ENCODE measurements at places on chromosomes 6 and 20. TPM values are rescaled to one million over a fixed set of nuclear protein-coding genes. Genes with fewer than 3 reads are reported as not detected.

DNA sequence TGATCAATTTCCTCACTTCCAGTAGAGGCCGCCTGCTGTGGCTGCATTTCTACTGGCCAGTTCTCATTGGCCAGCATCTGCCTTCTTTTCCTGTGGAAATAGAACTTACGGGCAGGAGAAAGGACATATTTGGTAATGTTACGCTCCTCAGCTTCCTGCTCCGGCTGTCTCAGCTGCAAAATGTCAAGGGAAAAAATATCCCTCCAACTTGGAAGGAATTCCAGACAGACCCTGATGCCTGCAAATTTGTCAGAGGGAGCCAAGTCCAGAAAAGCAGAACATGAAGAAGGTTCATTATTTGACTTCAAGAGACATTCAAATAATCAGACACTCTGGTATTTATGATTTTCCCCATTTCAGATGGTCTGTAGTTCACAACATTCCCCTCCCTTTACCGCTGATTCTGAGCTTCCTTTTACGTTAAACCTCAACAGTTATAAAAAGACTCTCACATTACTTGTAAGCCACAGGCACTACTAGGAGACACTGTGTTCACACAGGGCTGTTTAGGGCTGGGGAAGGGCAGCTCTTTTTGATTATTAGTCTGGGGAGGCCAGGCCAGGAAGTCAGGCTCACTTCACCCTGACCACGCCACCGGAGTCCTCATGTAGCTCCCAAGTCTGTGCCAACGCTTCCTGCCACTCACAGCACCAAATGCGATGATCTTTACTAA is 179.6 kb upstream of the CCN2 start:
- no peak for DNase-seq

The PLN gene
- total RNA-seq, result not detected

DNA sequence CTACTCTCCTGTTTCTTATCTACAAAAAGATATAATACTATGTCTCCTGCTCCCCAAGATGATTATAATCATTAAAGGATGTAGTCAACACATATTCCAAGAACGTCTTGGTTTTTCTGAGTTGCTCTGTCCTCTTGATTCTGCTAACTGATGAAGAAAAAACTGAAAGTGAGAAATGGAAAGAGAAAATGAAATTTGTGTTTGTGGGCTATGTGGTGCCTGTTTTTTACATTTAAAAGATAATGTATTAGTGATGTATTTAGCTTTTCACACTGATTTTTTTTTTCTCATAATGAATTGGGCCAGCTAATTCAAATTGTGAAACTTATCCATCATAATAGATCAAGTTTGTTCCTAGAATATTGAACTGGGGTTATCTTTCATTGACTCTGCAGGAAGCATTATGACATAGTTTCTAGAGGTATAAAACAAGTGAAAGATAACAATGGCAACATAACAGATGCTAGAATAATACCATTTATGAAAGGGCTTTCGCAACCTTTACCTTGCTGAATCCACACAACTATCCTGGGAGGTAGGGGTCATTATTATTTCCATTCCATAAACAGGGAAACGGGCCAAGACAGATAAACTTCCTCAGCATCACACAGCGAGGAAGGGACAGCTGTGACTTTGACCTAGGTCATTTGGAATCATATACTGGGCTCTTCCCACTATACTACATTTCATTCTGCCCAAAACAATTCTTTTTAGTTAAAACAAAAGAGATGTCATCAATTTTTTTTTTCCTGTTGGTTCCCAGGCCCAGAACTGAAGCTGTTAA is 336.7 kb downstream of the GJA1 start:
- DNase-seq, result no peak

The KIFC1 gene
- 61.7 TPM for total RNA-seq

The TRERF1 gene
- 20.6 TPM for total RNA-seq

The MAS1 gene
- total RNA-seq, result 0.03 TPM

- DNase-seq, result peak; percentile 52
These were observed 71.3 kb upstream of the EYA4 start for GRCh38 chr6:133169901-133170300.

GRCh38 chr20:427401-427800 is 19.3 kb downstream of the RBCK1 start:
- DNase-seq, result no peak

DNA sequence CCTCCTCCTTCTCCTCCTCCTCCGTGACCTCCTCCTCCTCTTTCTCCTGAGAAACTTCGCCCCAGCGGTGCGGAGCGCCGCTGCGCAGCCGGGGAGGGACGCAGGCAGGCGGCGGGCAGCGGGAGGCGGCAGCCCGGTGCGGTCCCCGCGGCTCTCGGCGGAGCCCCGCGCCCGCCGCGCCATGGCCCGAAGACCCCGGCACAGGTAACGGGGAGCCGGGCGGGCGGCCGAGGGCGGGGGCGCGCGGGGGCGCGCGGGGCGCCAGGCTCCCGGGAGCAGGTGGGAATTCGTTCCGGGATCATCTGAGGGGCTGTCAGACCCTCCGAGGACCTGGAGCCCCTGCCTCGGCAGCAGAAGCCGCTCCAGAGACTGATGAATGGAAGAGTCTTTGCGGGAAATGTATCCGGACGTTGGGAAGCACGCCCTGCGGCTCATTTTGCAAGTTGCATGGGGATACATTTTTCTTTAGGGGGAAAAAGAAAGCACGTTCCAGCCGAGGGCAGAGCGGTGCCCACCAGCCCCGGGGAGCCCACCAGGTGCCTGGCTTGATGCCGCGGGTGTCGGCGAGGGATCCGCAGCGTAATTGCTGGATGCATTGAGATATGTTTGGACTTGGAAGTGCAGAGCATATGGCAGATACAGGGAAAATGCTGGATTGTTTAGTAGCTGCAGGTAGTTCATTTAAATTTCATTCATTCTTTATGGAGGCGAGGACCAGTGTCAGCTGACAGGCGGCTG is 394 bp downstream of the MYB start:
- DNase-seq, result peak; percentile 33

DNA sequence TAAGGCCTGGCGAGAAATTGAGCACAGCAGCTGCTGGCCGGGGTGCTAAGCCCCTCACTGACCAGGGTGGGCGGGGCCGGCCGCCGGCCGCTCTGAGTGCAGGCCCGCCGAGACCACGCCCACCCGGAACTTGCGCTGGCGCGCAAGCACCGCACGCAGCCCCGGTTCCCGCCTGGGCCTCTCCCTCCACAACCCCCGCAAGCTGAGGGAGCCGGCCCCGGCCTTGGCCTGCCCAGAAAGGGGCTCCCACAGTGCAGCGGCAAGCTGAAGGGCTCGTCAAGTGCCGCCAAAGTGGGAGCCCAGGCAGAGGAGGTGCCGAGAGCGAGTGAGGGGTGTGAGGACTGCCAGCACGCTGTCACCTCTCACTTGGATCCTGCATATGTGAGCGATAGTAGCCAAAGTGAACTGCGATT is 251.2 kb downstream of the GJA1 start:
- peak; percentile 63 for DNase-seq

- no peak for DNase-seq
These were observed 52.7 kb downstream of the TRAF3IP2 start for GRCh38 chr6:111552958-111553357.

- peak; percentile 32 for DNase-seq
These were observed 190.4 kb upstream of the JAG1 start for GRCh38 chr20:10864076-10864672.

The MRPL18 gene
- 91.4 TPM for total RNA-seq

The ELOVL4 gene
- 13.3 TPM for total RNA-seq

DNA sequence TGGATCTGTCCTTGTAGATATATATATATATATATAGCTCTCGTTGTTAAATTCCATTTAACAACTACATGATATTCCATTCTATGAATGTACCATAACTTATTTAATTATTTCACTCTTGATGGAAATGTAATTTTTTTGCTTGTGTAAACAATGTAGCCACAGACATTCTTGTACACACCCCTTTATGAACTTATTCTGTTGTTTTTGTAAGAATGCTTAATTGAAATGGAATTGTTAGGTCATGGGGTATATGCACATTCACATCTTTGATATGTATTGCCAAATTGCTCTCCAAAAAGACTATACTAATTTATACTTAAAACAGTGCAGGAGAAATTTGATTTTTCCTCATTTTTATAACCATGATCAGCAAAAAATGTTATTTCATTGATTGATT is 67.2 kb downstream of the MAP3K4 start:
- DNase-seq, result no peak

- DNase-seq, result no peak
These were observed 77.3 kb downstream of the TOX2 start for GRCh38 chr20:43991982-43992381.

- peak; percentile 70 for DNase-seq
These were observed 420 bp upstream of the BTN2A1 start for GRCh38 chr6:26457264-26457805.

GRCh38 chr6:29478740-29479139 is 9.0 kb downstream of the MAS1L start:
- DNase-seq, result no peak

DNA sequence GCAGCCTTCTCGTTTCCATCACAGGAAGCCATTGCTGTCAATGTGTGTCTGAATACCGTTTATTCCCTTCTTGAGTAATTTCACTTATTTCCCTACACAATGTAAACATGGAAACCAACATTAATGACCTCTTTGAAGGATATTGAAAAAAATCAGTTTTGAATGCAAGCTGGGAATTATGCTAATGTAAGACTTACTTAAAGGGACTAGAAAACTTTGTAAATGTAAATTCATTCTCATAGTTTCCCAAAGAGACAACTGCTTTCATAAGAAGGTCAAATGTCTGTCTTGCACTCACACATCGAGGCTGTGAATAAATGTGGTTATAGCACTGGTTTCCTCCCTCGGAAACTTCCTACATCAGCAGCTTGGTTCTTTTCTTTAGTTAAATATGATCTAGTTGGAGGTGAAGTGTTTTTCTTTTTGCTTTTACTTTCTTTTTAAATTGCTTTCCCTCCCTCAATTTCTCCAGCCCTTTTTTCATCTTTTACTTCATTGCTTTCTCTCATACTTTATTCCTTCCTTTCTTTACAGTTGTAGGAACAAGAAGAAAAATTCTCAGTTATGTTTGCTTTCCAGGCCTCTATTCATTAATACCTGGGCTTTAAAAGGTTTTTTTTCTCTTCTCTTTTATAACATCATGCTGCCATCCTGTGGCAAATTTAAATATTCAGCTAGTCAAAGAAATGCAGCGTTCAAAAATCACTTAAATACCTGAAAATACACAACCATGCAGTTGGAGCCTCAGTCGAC is 108.3 kb downstream of the TNFAIP3 start:
- DNase-seq, result peak; percentile 27

- peak; percentile 90 for DNase-seq
These were observed 7.9 kb upstream of the CDSN start for GRCh38 chr6:31128093-31128676.

The TUBB1 gene
- total RNA-seq, result not detected

DNA sequence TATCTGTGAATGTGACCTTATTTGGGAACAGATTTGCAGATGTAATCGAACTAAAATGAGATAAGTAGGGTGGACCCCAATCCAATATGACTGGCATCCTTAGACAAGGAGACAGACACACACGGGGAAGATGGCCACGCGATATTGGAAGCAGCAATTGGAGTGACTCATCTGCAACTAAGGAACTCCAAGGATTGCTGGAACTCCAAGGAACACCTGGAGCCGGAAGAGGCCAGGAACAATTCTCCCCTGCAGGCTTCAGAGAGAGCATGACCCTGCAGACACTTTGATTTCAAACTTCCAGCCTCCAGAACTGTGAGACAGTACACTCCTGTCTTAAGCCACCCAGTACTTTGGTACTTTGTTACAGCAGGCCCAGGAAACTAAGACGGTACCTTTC is 19.5 kb upstream of the CNKSR3 start:
- DNase-seq, result no peak

The TEAD3 gene
- total RNA-seq, result 26.5 TPM

DNA sequence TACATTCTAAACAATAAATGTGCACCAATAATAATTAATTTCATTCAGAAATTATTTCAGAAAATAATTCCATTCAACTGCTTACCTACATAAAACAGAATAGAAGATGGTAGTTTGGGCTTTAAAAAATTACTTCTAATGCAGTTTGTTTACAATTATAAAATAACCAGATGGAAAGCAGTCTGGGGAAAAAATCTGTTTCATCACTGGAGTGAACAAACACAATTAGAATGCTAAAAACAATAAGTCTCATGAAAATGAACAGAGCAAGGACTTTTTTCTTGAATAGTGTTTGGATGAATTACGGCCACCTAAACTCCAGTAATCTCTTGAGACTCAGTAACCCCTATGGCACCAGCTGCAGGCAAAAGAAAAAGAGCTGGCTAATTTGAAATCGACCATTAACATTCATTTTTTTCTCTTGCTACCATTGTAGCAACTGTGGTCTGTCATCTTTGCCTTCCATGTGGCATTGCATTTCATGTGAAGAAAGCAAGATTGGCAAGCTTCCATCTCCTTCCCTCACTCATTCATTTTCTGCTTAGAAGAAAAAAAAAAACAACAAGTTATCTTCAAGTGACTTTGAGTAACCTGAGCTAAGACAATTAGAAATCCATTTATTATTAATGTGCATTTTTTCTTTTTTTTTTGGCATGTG is 88.4 kb upstream of the CEP85L start:
- no peak for DNase-seq

DNA sequence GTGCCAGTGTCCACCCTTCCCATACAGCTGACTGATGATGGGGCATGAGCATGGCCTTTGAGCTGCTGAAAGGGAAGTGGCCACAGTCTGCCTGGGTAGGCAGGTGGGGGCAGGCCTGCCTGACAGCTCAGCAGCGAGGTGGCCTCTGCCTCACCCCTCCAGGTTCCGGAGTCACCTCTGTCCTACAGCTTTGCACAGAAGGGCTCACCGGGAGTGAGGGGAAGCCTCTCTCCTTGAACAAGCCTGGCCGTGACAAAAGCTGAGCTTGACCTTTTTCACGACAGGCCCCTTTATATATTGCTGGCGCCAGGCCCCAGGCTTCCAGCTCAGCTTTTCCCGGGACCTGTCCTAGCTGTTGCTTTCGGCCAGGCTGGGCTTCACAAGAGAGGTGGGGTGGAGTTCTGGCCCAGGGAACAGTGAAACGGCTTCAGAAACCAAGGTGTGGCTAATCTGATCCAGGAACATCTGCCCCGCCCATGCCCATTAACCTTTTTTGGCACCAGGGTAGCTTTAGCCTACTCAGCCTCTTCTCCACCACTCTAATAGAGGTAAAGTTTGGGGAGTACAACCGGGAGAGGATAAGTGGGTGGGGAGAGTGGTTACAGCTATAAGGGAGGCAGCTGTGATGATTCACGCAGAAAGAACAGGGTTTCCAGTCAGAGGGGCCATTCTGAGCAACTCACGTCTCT is 42.9 kb downstream of the C6orf132 start:
- DNase-seq, result peak; percentile 44

GRCh38 chr6:154848580-154848979 is 115.4 kb downstream of the SCAF8 start:
- no peak for DNase-seq

DNA sequence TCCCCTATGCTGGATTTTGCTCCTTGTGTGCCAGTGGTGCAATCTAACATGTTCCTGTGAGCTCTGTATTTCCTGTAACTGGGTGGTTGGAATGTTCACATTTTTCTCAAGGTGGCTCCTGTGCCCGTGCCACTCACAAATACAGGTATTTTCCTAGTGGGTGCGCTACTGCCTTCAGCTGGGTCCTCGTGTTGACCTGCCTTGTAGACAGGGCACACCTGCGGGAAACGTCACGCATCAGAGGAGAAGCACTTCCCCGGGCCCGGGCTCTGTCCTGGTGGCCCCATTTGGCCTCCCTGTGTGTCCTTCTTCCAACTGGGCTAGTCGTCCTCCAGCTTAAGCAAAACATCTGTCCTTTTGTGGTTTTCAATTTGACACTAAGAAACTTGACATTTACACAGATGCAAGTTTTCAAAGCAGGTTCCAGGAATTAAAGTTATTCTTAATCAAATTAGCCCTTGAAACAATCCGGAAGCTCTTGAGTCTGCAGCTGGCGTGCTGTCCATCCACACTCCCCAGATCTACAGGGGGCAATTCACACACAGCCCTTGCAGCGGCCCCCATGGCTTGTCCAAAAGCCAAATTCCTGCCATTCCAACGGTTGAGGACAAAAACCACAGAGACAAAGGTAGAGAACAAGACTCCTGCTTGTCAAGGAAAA is 275.1 kb downstream of the CDC5L start:
- peak; percentile 95 for DNase-seq
